ENCODE measurements at places on chromosomes 6 and 20.

DNA sequence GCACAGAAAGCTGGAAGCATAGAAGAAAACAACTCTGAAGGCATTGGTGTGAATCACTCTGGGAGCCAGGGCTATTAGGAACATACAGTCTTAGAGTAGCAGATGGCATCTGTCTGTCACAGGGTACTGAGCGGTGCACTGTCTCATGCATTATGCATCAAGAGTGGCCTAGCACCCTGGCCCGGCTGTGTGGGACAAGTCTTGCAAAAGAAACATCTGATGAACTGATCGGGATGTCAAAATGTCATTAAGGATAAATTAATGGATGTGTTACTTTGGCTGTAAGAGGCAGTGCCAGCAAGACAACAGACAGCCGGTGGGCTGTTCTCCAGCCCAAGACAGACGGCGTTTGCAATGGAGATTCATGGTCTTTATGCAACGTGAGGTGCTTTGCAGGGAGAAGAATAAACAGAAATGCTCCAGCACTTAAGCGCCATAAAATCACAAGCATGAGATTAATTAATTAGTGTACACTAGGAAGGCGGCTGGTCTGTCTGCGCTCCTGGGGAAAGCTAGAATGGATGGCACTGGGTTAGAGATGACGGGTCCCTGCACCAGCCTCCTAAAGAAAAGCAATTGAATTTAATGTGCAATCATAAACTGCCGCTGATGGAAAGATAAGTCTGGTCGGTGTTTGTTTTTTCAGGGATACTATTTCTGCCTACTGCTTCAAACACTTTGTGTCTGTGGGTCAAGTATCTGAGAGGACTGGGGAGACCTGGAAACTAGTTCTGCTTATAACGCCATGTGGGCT is 600.6 kb upstream of the CHD6 start:
- DNase-seq, result peak; percentile 8

GRCh38 chr20:46037036-46037435 is 8.0 kb downstream of the SLC12A5 start:
- DNase-seq, result no peak

DNA sequence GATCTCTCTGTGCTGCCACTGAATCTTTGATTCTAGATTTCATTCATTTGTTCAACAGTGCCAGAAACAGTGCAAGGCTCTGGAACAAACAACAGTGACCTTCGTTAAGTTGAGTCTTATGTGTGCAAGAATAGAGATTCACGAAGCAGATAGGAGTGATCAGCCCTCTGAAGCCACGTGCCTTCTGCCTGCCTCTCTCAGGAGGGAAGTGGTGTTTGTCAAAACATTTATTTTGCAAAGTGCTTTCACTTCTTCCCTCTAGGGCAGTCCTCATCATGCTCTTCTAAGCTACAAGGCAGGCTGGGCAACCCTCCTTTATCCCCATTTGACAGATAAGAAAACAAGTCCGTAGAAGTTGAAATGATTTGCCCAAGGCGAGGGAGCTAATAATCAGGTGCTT is 204.3 kb downstream of the TFAP2C start:
- DNase-seq, result no peak

- no peak for DNase-seq
These were observed 8.1 kb downstream of the SLC2A4RG start for GRCh38 chr20:63747622-63748069.

DNA sequence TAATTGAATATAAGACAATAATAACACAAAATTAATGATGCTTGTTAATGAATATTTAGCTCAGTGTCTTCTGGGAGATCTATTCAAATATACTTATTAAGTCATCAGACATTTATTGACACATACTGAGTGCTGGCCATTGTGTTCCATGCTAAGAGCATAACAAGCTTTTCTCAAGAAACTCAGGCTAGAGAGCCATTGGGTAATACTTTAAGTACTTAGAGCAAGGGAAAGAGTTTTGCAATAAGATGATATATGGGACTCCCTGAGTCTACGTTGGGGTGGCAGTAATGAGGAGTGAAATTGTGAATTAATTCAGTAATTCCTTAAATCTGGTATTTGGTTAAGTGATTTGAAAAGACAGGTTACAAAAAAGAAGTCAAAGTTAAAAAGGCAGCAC is 11.1 kb downstream of the TMEM200A start:
- DNase-seq, result no peak

GRCh38 chr20:25398376-25399036 is 7.9 kb upstream of the ABHD12 start:
- no peak for DNase-seq

DNA sequence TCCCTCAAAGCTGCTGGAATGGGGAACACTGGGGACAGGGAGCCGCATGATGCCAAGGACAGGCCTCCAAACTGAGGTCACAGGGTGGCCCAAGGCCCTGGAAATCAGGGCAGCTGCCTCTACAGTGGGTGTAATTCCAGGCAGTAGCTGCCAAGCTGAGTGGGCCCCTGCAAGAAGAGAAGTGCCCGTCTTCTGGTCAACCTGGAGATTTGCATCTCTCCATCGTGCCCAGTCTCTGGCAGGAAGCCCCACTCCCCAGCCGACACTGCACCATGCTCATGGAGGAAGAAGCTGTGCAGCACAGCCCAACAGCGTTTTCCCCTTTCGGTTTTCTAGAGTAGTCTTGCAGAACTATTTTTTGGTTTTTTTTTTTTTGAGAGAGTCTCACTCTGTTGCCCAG is 2.2 kb upstream of the FAM209A start:
- DNase-seq, result no peak

GRCh38 chr6:22755605-22756004 is 186.2 kb downstream of the HDGFL1 start:
- no peak for DNase-seq

- DNase-seq, result no peak
These were observed 158.6 kb upstream of the PREP start for GRCh38 chr6:105561486-105561885.

GRCh38 chr6:83927470-83927869 is 68.0 kb downstream of the CYB5R4 start:
- no peak for DNase-seq

- DNase-seq, result no peak
These were observed 15.3 kb downstream of the RSPO4 start for GRCh38 chr20:986733-987355.

- DNase-seq, result no peak
These were observed 6.0 kb downstream of the PSMF1 start for GRCh38 chr20:1124421-1124820.

DNA sequence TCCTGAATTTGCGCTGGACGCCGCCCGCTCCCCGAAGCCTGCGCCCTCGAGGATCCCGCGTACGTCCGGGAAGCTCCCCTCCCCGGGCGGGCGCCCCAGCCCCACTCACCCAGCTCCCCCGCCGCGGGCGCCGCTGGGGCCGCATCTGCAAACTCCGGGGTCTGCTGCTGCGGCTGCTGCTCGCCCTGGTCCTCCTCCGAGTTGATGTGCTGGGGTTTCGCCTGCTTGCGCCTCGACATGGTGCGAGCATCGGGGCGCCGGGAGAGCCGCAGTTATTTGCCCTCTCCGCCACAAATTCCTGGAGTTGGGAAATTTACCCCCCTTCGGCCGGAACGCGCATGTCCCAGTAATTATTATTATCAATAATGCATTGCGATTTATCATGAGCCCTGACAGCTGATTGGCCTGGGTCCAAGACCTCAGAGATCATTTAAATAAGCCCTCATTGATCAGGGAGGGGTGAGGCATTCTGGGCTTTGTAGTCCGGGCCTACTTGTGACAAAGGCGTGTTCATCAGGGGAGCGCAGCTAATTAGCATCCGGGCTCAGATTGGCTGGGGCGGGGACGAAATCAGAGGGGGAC is at the start of gene SALL4:
TSS of gene SALL4 (minus strand) at position 352 of the 582 bp plus-strand sequence. CDS start at position 239, 113 bp downstream.
- peak; percentile 70 for DNase-seq

DNA sequence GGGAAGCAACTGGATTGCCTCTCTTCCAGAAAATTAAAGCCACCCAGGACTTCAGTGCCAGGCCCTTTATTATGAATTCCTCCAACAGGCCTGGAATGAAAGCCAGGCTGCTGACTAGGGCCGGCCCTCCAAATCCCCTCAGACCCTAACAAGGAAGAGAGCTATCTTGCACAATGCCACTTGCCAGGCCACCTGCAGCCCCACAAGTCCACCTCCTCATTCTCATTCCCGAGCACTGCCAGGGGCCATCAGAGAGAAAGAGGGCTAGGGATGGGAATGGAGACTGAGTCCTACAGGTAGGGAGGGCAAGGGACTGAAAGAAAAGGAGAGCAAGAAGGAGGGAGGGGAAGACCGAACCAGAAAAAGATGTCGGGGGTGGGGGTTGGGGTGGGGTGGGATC is 86.5 kb downstream of the MRPL14 start:
- no peak for DNase-seq

DNA sequence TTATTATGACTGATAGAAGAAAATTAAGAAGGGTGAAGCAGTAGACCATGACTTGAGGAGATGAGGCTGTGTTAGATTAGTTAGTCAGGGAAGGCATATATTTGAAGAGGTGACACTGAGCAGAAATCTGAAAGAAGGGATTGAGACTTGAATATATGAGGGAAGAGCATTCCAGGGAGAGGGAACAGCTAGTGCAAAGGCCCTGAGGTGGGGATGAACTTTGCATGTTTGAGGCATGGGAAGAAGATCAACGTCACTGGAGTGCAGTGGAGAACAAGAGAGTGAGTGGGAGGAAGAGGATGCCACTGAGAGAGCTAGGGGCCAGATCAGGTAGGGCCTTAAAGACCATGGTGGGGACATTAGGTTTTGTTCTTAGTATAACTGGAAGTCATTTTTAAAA is 119.0 kb downstream of the ZDHHC14 start:
- DNase-seq, result no peak

DNA sequence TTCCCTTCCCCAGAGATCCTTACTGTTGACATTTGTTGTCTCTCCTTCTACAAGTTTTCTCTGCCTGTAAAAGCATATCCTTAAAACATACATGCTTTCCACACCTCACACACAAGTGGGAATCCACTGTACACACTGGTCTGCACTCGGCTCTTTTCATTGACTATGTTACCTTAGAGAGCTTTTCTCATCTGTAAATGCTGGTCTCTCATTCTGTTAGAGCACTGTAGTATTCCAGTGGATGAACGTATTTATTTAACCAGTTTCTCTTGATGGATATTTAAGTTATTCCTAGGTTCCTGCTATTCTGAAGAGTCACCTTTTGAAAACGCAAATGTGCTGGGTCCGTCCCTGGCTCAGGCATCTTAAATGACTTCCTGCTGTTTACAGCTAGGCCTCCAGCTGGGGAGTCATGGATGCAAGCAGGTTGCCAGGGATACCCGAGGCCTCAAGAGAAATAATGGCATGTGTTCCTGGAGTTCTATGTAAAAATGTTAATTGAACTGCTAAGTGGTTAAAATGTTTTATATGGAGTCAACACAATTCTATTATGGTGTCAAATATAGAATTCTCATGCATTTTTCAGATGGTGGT is 61.1 kb upstream of the TGM3 start:
- no peak for DNase-seq

DNA sequence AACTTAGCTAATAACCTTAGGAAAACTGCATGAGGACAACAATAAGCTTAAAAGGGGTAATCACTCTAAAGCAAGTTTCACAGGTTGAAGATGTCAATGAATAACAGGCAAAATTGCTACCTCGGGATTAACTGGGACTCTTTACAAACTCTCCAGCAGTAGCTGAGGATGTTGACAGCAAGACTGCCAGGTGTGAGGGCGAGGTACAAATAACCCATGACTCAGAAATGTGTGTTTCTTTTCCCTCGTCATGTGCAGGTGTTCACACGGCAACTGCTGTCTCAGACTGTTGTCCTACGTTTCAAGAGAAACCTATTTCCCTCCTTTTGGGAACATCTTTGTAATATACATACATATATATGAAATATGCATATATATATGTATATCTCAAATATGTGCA is 15.9 kb downstream of the BCAS1 start:
- DNase-seq, result no peak

DNA sequence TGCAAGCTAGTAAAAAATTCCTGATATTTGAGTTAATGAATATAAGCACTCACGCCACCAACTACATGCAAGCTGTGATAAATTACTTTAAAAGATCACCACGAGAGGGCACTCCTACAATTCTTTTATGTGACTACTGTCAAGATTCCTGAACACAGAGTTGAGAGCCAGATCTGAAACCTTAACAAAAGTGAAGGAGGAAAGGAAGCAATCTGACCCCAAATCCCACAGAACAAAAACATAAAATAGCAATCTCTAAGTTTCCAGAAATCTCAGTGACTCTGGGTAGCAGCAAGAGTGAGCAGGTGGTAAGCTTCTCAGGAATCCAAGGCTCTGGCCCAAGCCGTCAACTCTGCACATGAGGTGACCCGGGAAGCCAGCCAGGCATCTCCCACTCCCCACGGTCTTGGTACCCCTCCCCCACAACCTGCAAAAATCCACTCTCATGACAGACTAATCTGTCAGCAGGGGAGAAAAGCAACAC is 55.1 kb downstream of the STAU1 start:
- peak; percentile 47 for DNase-seq

GRCh38 chr6:34025112-34025807 is 120.6 kb downstream of the GRM4 start:
- DNase-seq, result no peak

DNA sequence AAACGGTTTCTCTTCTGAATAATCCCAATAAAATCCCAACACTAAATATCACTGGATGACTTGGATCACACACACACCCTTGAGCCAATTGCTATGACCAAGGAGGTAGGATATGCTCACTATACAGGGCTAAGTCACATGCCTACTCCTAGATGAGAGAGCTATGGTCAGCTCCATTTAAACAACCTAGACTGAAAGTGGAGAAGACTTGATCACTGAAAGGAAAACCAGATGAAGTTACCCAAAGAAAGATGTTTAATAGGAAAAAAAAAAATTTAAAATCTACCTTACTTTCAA is 18.9 kb upstream of the COL19A1 start:
- DNase-seq, result no peak

DNA sequence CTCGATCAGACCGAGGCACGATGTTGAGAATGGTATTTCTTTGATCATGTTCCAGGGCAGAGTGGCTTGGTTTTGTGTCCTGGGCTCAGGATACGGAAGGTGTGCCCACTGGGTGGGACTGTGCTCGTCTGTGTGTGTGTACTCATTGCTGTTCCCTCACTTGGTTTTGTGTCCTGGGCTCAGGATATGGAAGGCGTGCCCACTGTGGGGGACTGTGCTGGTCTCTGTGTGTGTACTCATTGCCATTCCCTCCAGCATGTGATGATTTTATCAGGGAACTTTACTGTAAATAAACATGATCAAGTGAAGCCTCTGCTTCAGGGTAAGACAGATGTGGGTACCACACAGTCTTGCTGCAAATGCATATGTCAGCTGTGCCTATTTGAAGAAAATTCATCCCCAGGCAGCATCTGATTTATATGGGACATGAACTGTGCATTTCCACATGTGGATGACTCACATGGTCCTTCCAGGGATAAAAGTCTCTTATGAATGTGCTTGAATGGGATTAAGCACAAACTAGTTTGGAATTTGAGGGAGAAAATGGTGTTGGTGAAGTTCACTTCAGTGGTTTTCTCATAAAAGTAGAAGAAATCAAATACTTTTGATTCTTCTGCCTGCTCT is 274.3 kb downstream of the QKI start:
- DNase-seq, result no peak

All from right kidney (tissue), 9 donors.